ENCODE measurements at places on chromosomes 11 and 22.

GRCh38 chr11:43486141-43486540 is 127.4 kb downstream of the TTC17 start:
- H3K4me3 ChIP-seq = no peak overlapping the region
- H3K27me3 ChIP-seq = no peaks in the 10 kb centered on the region
- no peaks in the 10 kb centered on the region for H3K4me1 ChIP-seq
- H3K36me3 ChIP-seq = peaks cover 17% of the 10 kb centered on the region
- H3K27ac ChIP-seq = no peak overlapping the region

- DNase-seq = peak; percentile 68
- H3K4me1 ChIP-seq = no peaks in the 10 kb centered on the region
- H3K4me3 ChIP-seq = peak overlapping the region; percentile 60
- H3K27me3 ChIP-seq = peaks cover 82% of the 10 kb centered on the region
- H3K27ac ChIP-seq = no peak overlapping the region
Observed at GRCh38 chr11:133082453-133082781, 449.9 kb downstream of the OPCML start.

GRCh38 chr11:57597916-57598830 is 688 bp downstream of the SERPING1 start:
- H3K4me1 ChIP-seq = peaks cover 50% of the 10 kb centered on the region
- H3K36me3 ChIP-seq = no peaks in the 10 kb centered on the region
- H3K27ac ChIP-seq = peak overlapping the region; percentile 97
- DNase-seq = peak; percentile 98
- H3K27me3 ChIP-seq = no peaks in the 10 kb centered on the region
- H3K4me3 ChIP-seq = peak overlapping the region; percentile 56

DNA sequence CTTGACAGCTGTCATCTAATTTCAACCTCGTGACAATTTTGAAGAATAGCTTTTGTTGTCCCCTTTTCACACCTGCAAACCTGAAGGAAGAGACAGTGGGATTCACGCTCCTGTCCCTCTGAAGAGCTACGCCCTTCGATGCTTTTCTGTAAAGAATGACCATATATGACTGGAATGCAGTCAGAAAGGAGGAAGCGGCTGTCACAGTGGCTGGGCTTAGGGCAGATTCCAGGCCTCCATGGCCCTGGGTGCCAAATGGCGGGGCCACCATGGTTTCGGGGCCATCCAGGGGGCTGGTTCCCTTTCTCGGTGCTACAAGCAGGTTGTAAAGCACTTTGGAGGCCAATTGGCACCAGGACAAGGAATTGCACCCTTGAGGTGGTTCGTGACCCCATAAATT is 22.2 kb upstream of the FGF19 start:
- peaks cover 5% of the 10 kb centered on the region for H3K4me1 ChIP-seq
- no peak overlapping the region for H3K27ac ChIP-seq
- H3K4me3 ChIP-seq = no peak overlapping the region
- DNase-seq = no peak
- no peaks in the 10 kb centered on the region for H3K27me3 ChIP-seq
- H3K36me3 ChIP-seq = no peaks in the 10 kb centered on the region

DNA sequence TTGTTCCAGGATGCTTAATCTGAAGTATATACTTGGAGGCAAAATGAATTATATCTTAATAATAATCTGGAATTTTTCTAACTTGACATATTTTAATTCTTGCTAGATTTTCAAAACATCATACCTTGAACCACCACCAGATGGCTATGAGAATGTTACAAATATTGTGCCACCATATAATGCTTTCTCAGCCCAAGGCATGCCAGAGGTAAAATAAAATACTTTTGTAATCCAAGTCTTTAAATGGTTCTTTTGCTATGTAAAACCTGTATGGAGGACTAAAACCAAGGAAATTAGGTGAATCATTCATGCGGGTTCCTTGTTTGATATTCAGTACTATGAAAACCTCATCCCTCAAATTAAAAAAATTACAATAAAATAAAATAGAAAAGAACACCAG is 14.4 kb downstream of the NAALAD2 start:
- DNase-seq = no peak
- no peaks in the 10 kb centered on the region for H3K27me3 ChIP-seq
- no peak overlapping the region for H3K27ac ChIP-seq
- H3K4me1 ChIP-seq = peaks cover 8% of the 10 kb centered on the region
- H3K36me3 ChIP-seq = no peaks in the 10 kb centered on the region
- H3K4me3 ChIP-seq = no peak overlapping the region

GRCh38 chr11:21987261-21987660 is 205.6 kb upstream of the ANO5 start:
- no peaks in the 10 kb centered on the region for H3K36me3 ChIP-seq
- no peaks in the 10 kb centered on the region for H3K27me3 ChIP-seq
- no peak overlapping the region for H3K4me3 ChIP-seq
- no peak overlapping the region for H3K27ac ChIP-seq

DNA sequence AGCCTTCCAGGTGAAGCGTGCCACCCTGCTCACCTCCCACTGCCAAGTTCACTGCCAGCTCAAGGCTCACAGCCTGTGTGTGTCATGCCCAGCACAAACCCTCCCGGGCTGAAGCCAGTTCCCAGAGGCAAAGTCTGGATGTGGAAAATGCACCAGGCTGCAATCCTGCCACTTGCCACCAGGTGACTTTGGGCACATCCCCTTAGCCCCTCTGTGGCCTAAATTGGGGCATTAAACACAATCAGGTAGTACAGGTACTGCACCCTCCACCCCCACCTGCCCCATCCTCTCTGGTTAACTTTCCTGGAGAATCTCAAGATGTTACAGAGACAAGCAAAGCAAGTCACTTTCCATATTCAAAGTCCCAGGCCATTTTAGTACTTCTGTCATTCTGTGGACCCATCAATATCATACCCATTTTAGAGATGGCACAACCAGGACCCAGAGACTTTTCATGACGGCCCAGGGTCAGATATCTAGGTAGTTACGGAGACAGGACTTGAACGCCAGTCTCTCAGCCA is 1.8 kb upstream of the RASD2 start:
- no peak overlapping the region for H3K4me3 ChIP-seq
- H3K27me3 ChIP-seq = peaks cover 58% of the 10 kb centered on the region
- peaks cover 9% of the 10 kb centered on the region for H3K4me1 ChIP-seq
- H3K27ac ChIP-seq = no peak overlapping the region

DNA sequence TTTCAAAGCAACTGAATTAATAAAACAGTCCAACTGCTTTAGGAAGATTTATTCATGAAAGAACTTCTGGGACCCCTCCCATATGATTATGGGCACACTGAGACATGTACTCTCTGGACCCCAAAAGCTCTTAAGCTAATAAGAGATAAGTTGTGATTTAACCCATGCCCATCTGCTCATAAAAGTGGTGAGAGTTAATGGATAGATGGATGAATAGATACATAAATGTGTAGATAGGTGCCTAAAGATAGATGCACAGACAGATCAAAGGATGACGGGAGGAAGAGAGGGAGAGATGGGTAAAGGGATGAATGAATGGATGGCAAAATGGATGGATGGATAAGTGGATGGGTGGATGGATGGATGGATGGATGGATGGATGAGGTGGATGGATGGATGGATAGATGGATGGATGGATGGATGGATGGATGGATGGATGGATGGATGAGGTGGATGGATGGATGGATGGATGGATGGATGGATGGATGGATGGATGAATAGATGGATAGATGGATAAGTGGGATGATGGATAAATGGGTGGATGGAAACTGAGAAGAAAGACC is 29.4 kb upstream of the TH start:
- no peaks in the 10 kb centered on the region for H3K36me3 ChIP-seq
- DNase-seq = no peak

DNA sequence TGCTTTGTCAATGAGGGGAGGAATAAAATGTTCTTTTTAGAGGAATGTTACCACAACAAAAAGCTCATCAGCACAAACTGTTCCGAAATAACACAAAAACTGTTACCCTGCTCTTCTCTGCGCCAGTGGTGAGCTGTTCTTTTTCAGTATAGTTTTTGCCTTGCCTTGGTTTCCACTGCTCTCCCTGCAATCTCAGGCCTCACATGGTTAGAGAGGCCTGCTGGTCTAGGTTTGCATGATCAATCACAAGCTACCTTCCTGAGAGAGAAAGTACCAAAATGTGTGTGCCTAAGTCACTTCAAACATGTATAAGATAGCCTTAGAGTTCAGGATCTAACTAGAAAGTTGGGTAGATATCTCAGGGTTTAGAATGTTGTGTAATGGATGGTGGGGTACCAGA is 114.6 kb downstream of the STIM1 start:
- H3K27me3 ChIP-seq = no peaks in the 10 kb centered on the region
- no peak overlapping the region for H3K27ac ChIP-seq
- no peak overlapping the region for H3K4me3 ChIP-seq
- no peak for DNase-seq
- H3K4me1 ChIP-seq = no peaks in the 10 kb centered on the region
- H3K36me3 ChIP-seq = no peaks in the 10 kb centered on the region

DNA sequence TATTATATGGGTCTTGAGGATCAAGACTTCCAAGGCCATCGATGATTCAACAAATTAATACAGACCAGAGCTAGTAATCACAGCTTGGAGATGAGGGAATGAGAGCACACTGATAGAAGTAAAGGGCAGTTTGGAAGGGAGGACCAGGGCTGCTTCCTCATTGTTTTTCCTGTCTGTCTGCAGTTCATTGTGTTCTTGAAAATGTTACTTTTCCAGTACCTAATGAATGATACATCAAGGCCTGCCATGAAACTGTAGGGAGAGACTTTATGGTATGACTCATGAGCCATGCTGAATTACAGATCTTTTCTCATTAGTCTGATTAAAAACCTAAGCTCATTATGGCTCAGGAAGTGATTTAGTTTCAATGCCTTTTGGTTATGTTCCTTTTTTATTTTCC is 855.6 kb downstream of the KCNA4 start:
- DNase-seq = no peak
- H3K27me3 ChIP-seq = no peaks in the 10 kb centered on the region
- H3K4me3 ChIP-seq = no peak overlapping the region
- no peaks in the 10 kb centered on the region for H3K36me3 ChIP-seq
- H3K4me1 ChIP-seq = no peaks in the 10 kb centered on the region

DNA sequence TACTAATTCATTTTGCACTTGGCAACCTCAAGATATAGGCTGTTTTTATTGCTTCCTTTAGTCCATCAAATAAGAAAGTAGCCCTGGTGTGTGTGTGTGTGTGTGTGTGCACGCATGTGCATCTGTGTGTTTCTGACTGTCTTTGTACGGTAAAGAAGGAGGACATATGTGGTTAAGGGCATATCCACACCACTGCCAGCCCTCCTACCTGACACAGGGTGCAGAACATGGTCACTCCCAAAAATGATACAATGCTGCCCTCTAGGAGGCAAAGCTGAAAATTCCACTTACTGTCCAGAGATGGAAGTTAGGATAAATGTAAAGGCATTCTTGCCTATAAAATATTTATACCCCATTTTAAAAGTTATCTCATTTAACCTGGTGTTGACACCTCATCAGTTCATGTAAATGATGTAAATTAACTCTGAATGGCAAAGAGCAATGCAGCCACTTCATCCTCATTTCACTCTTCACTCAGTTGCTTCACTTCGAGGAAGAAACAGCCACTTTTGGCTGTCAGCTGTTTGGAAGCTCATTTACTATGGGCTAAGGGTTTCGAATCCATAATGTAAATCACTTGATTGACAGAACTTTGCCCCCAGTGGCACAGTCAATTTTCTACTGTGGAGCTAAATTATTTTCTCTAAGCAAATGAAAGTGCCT is 83.1 kb upstream of the MTNR1B start:
- H3K36me3 ChIP-seq = no peaks in the 10 kb centered on the region
- no peak overlapping the region for H3K4me3 ChIP-seq
- H3K27ac ChIP-seq = no peak overlapping the region

DNA sequence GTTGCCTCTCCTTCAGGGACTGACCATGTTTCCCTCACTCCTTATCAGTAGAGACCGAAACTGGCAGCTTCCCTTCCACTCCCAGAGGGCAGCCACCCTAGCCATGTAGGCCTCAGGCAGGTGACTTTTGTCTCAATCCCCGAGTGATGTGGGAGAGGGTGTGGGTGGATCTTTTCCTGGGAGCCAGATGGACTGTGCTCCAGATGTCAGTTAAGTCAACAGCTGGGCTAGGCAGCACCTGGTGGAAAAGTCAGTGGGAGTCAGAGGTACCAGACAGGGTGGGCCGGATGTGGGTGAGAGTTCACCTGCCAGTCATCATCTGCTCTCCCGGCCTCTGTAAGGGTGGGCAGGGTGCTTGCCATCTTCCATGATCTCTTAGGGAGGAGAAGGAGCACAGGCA is 1.9 kb downstream of the BANF1 start:
- no peaks in the 10 kb centered on the region for H3K27me3 ChIP-seq
- H3K27ac ChIP-seq = no peak overlapping the region
- H3K4me3 ChIP-seq = no peak overlapping the region
- peaks cover 15% of the 10 kb centered on the region for H3K4me1 ChIP-seq
